ENCODE measurements at places on chromosomes 6 and 20.

DNA sequence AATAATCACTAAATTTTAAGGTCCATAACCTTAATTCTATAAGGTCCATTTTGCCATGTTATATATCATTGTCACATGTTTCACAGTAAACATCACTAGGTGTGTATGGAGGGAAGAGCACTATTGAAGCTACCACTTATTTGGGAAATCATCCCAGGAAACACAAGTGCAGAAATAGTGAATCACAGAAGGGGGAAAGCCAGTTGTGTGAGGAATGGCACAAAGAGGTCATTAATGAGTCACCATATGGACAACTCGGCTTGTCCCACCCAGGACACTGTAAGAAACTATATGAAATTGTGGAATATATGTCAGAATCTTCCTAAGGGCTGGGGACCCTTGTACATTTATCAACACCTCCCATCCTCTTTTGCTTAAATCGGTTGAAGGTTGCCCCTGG lies 13.7 kb downstream of the BTN3A1 start:
- DNase-seq, result no peak

DNA sequence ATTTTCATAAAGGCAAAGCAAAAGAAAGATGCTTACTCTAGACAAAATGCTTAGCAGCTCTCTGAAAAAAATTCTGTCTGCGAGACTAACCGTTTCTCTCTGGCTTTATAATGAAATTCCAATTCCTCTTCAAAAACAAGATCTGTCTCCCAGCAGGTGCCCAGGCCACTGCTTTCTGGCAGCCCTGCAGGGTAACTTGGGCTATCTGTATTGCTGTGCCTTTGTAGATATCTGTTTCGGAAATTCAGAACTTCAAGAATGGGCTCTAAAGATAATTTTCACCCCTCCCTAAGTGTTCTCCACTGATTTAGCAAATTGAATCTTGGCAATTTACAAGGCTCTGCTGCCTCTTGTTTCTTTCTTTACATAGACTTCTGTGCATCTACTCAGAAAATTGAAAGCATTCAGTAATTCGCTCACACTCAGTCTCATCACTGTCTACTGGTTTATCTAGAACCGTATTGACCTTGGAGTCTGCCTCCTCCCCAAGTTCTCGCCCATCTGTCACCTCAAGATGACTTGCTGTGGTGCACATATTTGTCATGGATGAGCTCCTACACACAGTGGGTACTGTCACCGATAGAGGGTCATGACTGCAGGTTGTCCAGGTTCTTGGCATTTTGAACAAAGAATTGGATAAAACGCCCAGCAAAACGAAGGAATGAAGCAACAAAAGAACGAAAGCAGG lies 26.4 kb upstream of the FABP7 start:
- DNase-seq, result no peak

GRCh38 chr20:24670981-24671380 lies 201.6 kb downstream of the SYNDIG1 start:
- DNase-seq, result no peak

GRCh38 chr6:83885984-83886383 lies 26.5 kb downstream of the CYB5R4 start:
- DNase-seq, result no peak

GRCh38 chr6:98808541-98809210 lies 25.7 kb upstream of the POU3F2 start:
- no peak for DNase-seq

DNA sequence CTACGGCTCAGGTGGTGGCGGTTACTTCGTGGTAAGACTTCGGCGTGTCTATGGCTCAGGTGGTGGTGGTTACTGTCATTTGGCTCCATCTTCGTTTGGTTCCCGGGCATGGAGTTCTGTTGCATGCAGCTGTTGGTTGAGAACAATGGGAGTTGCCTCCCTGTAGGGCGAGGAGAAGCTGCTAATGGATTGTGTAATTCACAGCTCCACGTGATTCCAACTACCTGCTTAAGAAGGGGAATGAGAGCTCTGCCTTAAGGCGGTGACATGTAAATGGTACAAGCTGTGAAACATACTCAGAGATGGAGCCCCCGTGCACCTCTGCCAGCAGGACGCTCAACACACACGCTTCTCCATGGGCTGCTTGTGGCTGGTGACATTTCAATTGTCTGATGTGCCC lies 12.4 kb upstream of the DACT2 start:
- DNase-seq, result no peak

- no peak for DNase-seq
Observed at GRCh38 chr6:4162370-4162769, 27.0 kb upstream of the ECI2 start.

DNA sequence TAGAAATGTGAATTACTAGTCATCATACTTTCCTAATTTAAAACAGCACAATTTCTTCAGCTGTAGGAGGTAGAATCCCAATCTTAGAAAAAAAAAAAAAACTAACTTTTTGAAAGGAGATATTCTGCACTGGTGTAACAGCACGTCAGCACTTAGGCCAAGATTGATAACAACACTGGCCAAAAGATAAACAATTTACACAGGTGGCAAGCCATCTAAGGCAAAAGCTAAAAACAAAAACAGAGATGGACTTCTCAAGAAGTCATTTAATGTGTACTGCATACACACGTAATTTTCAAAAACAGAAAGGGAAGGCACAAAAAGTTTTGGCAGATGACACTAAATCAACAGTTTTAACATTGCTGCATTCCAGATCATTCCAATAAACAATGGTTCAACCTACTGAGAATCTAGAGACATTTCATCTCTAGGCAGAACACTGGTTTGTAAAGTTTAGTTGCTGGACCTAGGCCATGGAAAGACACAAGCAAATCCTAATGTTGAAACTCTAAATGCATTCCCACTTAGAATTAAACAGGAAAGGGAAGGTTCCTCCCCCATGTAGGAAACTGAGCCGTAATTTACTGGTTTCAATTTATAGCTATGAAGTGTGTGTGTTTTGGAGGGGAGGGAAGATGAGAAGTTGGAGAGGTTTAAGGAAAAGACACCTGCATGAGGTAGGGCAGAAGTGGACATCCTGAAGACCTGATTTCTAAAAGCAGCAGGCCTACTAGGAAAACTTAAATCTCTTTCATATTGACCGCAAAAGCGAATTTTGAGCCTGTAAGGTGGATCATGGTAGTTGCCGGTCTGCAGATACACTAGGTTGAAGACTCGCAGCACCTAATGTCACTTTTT lies 1.3 kb downstream of the GCLC start:
- DNase-seq, result no peak

DNA sequence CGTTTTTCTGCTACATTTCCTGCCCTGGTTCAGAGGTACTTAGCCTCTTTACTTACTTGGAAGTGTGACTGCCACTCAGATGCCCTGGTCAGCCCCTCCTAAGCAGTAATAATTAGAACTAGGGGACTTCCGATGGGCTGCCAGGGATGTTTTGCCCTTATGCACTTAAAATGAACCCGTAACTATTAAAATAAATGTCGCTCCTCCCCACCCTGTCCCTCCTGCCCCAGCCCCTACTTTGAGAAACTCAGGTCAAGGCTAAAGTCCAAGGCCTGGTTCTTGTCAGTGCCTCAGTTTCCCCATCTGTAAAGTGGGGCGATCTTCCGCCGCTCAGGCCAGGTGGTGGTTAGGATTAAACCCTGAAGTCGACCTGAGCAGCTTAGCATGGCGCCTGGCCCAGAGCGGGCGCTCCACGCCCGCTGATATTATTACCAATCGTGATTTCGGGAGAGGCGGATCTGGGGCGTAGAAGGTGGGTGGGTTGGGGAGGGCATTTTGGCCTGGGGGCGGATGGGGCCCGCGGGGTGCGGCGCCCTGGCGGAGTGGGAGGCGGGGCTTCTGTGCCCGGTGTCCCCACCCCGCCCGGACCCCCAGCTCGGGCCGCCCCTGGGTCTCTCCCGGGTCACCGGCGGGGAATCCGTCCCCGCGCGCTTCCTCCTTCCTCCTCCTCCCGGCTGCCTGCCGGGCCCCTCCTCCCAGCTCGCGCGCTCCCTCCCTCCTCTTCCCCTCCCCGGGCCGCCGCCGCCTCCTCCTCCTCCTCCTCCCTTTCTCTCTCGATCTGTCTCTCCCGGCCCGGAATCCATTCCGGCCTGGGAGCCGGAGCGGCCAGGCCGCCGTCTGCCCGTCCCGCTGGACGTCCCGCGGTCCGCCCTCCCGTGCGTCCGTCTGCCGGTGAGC lies at the start of gene SRC:
Gene SRC (plus strand): TSS at position 802 of the 897 bp plus-strand sequence. CDS start 38,014 bp downstream, outside the sequence.
- DNase-seq, result peak; percentile 74

DNA sequence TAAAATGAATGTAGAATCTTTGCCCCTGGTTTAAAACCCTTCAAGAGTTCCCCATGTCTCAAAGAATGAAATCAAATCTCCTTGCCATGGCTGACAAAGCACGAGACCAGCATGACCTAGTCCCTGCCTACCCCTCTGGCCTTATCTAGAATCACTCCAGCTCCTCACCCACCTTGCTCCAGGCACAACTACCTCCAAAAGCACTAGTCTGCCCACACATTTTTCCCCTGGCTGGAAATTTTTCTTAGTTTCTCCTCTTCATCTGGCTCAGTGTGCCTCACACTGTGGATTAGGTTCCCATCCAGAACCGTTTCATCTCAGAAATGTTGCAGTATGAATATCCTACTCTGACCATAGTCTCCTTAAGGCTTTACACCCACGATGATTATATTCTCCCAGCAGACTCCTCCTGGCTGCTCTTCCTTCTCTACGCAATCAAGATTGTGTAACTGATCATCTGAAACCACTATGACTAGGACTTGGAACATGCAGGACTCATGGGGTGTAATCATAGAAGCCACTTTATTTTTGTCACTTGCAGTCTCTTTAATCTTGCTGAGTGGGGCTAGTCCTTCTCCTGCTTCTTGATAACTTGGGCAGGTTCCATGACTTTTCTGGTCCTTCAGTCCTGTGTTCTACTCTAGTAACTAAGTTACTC lies 7.8 kb upstream of the MRS2 start:
- DNase-seq, result no peak
